ENCODE measurements at places on chromosomes 4 and X. TPM values are rescaled to one million over a fixed set of nuclear protein-coding genes. Genes with fewer than 3 reads are reported as not detected.

GRCh38 chr4:142960867-142961644, 115.0 kb upstream of the INPP4B start:
- no peak for DNase-seq

- no peak for DNase-seq
Observed at GRCh38 chr4:183540410-183541009, 35.7 kb downstream of the ING2 start.

GRCh38 chr4:60241866-60242265, 958.3 kb upstream of the ADGRL3 start:
- DNase-seq = no peak

GRCh38 chrX:20221902-20222301, 44.8 kb downstream of the RPS6KA3 start:
- no peak for DNase-seq

- no peak for DNase-seq
Observed at GRCh38 chr4:86853209-86853608, 4.0 kb upstream of the SLC10A6 start.

MAGEB5 gene
- total RNA-seq = not detected
